ENCODE measurements at places on chromosomes 2 and 18.

GRCh38 chr2:9249020-9249800 lies 42.6 kb downstream of the ASAP2 start:
- peak; percentile 49 for DNase-seq

GRCh38 chr2:209788925-209789324 lies 17.3 kb downstream of the UNC80 start:
- no peak for DNase-seq

DNA sequence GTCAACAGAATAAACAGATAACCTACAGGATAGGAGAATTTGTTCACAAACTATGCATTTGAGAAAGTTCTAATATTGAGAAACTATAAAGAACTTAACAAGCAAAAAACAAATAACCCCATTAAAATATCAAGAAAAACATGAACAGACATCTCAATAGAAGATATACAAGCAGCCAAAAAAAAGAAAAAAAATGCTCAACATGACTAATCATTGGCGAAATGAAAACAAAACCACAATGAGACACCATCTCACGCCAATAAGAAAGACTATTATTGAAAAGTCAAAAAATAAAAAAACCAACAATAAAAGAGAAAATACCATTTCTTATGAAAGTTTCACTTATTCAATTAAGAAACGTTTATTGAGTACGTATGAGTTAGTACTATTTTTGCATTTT lies 800.5 kb downstream of the CBLN2 start:
- DNase-seq, result no peak

- DNase-seq, result no peak
These were observed 499.7 kb downstream of the BCL11A start for GRCh38 chr2:60053791-60054190.

- DNase-seq, result no peak
These were observed 217.4 kb upstream of the DTNA start for GRCh38 chr18:34492652-34493051.

- DNase-seq, result peak; percentile 91
These were observed 62.0 kb downstream of the MBD2 start for GRCh38 chr18:54162431-54162830.

GRCh38 chr2:42900289-42900891 lies 108.0 kb upstream of the HAAO start:
- no peak for DNase-seq

DNA sequence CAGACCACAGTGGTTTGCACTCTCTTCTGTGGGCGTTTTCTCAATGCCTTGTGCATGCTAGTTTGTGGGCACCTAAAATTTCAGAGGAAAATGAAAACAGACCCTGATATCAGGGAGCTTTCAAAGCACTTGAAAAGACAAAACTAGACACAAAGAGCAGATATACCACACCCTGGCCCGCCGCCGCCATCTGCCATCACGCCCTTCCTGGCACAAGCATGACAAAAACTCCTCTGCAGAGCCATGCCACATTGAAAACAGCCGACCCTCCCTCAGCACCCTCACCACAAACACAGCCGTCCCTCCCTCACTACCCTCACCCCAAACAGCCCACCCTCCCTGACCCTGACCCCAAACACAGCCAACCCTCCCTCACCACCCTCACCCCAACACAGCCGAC lies 84.8 kb upstream of the RAB6C start:
- no peak for DNase-seq

GRCh38 chr2:226553333-226553732 lies 246.3 kb downstream of the IRS1 start:
- no peak for DNase-seq

GRCh38 chr2:165193178-165193777 lies 10.6 kb downstream of the SCN3A start:
- no peak for DNase-seq

GRCh38 chr18:13270279-13270855 lies 51.8 kb downstream of the LDLRAD4 start:
- no peak for DNase-seq

DNA sequence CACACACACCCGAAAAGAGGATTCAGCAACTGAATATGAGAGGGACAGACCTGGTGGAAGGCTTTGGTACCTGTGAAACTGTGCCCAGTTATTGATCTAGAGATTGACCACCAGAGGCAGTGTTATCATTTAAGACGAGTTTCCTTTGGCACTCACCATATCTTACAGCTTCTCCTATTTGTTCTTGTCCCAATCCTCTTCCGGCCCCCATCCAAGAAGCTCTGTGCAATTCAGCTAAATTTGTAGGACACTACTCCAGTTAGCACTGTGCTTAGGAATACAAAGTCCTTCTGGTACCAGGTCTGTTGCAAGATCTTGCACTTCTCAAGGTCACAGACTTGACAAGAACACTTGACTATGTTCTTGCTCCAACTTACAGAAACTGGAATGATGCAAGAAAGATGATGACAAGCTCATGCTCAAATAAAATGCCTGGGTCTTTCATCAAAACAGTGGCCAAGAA lies 177.7 kb downstream of the TMEM247 start:
- DNase-seq, result no peak

DNA sequence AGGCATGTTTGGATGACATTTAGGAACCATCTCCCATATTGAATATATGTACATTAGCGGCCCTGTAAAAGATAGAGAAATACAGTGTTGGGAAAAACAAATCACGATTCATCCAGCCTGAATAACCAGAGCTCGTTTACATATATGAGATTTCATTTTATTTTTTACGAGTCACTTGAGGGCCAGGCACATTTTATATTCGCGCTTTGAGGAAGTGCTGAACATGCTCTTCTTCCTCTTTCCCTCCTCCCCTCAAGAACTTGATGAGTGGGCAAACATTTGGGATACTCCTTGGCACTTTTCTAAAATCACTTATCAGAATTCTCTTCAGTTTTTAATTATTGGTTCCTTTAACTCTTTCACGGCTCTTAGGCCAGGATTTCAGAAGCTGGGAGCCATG lies 268.0 kb upstream of the TANK start:
- no peak for DNase-seq

GRCh38 chr2:96323849-96324248 lies 1.3 kb upstream of the ITPRIPL1 start:
- no peak for DNase-seq

GRCh38 chr2:161031511-161031910 lies 128.7 kb upstream of the TANK start:
- DNase-seq, result peak; percentile 36

- no peak for DNase-seq
These were observed 59.0 kb upstream of the IGFBP5 start for GRCh38 chr2:216754336-216754735.

- no peak for DNase-seq
These were observed 20.5 kb downstream of the SPIRE1 start for GRCh38 chr18:12637393-12637792.

DNA sequence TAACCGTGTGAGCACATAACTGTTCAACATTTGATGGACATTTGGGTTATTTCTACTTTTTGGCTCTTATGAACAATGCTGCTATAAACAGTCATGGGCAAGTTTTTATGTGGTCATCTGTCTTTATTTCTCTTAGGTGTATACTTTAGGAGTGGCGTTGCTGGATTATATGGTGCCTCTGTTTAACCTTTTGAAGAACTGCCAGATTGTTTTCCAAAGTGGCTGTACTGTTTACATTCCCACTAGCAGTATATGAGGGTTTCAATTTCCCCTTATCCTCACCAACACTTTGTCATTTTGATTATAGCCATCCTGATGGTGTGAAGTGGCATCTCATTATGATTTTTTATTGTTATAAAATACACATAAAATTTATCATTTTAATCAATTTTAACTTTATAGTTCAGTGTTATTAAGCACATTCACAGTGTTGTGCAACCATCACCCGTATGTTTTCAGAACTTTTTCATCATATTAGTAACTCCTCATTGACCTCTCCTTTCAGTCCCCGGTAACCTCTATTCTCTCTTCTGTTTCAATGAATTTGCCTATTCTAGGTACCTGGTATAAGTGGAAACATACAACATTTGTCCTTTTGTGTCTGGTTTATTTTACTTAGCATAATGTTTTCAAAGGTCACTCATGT lies 55.4 kb downstream of the EML4 start:
- DNase-seq, result no peak

DNA sequence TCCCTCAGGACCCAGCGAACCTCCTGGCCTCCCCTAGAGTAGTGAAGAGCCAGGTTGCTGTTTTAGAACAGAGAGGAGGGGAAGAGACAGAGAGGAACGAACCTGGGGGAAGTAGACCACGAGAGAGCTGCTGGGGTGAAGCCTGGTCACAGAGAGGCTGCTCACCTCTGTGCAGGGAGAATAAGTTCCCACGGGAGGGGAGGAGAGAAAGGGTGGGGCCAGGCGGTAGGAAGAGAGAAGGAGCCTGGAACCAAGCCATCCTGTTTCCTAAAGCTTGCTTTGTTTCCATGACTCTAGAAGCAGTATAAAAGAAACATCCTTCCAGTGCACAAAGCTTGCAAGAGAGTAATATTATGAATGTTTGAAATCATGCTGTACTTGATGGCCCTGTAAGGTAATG lies 147.9 kb downstream of the MYT1L start:
- DNase-seq, result no peak

GRCh38 chr2:213148572-213149261 lies 2.7 kb downstream of the IKZF2 start:
- no peak for DNase-seq

- DNase-seq, result no peak
These were observed 37.4 kb upstream of the ANKRD62 start for GRCh38 chr18:12056034-12056883.

GRCh38 chr2:57990118-57990725 lies 56.4 kb upstream of the VRK2 start:
- no peak for DNase-seq

DNA sequence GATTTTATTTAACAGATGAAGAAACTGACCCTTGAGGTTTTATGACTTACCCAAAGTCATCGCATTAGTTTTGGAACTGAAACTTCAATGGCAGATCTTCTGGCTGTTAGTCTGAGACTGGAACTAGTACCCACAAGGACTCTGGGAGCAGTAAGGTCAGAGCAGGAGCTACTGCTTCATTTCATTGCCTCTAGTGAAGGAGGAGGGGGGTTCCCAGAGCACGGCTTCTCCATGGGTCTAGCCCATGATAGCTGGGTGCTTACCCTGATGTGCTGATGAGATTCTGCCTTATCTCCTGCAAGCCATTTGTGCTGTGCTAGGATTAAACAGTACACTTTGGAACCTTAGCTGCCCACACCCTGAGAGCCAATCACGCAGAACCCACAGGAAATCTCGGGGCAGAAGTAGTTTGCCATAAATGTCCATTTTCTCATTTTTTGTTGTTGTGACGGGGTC lies 5.4 kb upstream of the RNASEH1 start:
- no peak for DNase-seq

- DNase-seq, result peak; percentile 90
These were observed 320.1 kb downstream of the OSR1 start for GRCh38 chr2:19038071-19039015.

DNA sequence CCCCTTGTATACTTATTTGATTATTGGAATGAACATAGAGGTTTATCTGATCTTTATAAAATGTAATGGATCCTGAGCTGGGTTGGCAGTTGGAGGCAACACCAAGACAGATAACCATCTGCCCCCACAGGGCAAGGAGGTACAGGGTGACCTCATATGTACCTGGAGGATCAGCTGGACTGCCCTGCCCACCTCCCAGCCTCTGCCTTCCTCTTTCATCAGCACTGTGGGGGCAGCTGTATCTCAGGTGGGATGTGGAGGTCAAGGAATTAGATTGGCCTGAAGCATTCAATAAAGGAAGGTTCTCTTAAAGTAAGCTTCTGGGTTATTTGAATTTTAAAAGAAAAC lies 92.6 kb downstream of the LYPD6 start:
- DNase-seq, result no peak

DNA sequence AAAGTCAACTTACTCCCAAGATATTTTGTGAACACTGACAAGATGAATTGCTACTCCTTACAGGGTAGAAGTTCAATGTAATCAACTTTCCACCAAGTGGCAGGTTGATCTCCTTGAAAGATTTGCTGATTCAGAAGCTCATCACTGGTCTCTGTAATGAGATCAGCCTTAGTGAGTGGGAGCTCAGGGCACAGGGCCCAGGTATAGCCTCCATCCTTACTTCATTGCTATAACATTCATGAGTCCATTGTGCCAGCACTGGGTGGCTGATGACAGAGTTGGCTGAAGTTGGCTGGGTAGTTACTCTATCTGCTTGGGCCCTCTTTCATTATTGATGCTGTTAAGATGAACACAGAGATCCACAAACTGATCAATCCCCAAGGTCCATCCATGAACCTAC lies 379.0 kb downstream of the IRS1 start:
- peak; percentile 47 for DNase-seq

DNA sequence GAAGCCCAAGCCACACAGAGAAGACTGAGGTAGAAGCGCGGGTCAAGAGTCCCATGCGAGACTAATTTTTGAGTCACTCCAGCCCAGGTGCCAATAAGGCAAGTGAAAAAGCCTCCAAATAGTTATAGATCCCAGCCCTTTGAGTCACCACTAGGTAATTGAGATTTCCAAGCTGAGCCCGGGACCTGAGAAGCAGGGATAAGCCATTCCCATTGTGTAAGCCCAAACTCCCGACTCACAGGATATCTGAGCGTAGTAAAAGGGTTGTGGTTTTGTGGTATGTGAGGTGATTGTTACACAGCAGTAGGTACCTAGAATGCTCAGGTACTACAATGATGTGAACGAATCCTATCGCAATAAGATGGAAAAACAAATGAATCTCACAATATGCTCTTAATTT lies 560.7 kb downstream of the DSC3 start:
- DNase-seq, result no peak

- DNase-seq, result no peak
These were observed 4.7 kb upstream of the ADNP2 start for GRCh38 chr18:80104364-80104779.

Measured in astrocyte (in vitro differentiated cells and primary cell).